ENCODE measurements at places on chromosomes 12 and 14. TPM values are rescaled to one million over a fixed set of nuclear protein-coding genes. Genes with fewer than 3 reads are reported as not detected.

DNA sequence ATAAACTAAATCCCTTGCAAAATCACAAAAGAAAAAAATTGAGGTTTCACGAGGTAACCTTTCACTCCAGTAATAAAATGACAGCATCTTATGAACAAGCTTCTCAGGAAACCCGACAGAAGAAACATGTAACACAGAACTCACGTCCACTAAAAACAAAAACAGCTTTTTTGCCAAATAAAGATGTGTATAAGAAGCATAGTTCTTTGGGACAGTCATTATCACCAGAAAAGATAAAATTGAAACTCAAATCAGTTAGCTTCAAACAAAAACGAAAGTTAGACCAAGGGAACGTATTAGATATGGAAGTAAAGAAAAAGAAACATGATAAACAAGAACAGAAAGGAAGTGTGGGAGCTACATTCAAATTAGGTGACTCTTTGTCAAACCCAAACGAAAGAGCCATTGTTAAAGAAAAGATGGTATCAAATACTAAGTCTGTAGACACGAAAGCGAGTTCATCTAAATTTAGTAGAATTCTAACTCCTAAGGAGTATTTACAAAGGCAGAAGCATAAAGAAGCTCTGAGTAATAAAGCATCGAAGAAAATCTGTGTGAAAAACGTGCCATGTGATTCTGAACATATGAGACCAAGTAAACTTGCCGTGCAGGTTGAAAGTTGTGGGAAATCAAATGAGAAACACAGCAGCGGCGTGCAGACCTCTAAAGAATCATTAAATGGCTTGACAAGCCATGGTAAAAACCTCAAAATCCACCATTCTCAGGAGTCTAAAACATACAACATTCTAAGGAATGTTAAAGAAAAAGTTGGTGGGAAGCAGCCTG, 25.8 kb downstream of the RESF1 start:
- H3K36me3 ChIP-seq = no peaks in the 10 kb centered on the region
- no peak overlapping the region for H3K4me3 ChIP-seq
- no peaks in the 10 kb centered on the region for H3K4me1 ChIP-seq
- no peak for DNase-seq

PRR13 gene
- total RNA-seq = 54.0 TPM

- H3K27ac ChIP-seq = no peak overlapping the region
- DNase-seq = no peak
- no peaks in the 10 kb centered on the region for H3K27me3 ChIP-seq
Observed at GRCh38 chr12:88235183-88235833, 93.2 kb downstream of the TMTC3 start.

PLEKHG7 gene
- total RNA-seq = not detected

GRCh38 chr12:12628013-12628412, 16.3 kb downstream of the CREBL2 start:
- no peak for DNase-seq
- no peaks in the 10 kb centered on the region for H3K27me3 ChIP-seq
- peaks cover 24% of the 10 kb centered on the region for H3K4me1 ChIP-seq
- no peaks in the 10 kb centered on the region for H3K36me3 ChIP-seq
- no peak overlapping the region for H3K27ac ChIP-seq

DNA sequence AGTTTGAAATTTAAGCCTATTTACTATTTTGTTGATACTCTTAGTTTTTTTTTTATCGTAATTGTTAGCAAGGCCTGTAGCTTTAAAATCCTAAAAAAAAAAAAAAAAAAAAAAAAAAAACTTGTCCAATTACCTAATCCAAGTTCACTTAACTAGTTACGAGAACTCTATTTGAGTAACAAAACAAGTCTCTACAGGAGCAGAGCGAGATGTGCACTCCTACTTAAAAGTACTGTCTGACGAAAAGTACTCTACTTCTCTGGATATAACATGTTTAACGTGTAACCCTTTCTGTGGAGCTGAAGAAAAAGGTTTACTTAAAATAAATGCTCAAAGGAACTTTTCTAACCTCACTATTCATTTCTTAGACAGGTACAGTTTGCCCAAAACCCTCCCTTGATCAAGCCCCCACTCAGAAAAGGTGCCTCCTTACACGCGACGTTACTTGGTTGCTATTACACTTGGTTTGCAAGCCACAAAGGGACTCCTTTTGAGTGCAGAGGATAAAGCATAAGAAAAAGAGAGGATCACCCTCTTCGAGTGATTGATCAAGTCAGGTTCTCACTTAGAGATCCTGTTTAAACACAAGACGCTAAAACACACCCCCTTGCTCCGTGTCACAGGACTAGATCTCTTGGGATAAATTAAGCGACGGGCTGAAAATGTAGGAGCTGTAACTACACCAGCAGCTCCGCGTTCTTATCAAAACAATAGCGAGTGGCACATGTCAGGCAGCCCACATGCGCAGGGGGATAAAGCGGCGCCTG, 2.2 kb downstream of the BAZ1A start:
- no peak for DNase-seq
- no peaks in the 10 kb centered on the region for H3K27me3 ChIP-seq
- no peaks in the 10 kb centered on the region for H3K36me3 ChIP-seq

Measured in vagina (tissue), 2 donors.